ENCODE measurements at places on chromosomes 5 and 9.

GRCh38 chr5:150774145-150774544, 4.4 kb upstream of the SMIM3 start:
- DNase-seq, result peak; percentile 86

GRCh38 chr5:64507264-64507605, 1.4 kb downstream of the RGS7BP start:
- no peak for DNase-seq

DNA sequence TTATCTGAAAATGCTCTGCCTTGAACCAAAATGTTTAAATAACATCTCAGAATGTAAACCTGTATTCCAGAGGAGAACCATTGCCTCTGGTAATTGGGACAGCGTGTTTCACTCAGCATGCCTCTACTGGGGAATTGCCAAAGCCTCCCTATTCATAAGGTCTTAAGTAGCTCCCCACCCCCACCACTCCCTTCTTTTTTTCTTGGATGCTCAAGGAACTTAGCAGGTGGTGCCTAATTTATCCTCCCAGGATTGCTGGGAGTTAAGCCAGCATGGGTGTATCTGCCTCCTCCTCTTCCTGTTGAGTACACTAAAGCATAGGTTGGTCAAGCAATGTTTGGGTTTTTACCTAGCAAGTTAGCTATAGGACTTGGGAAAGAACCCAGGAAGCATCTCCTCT, 220.2 kb downstream of the DMAC1 start:
- no peak for DNase-seq

- no peak for DNase-seq
These were observed 16.7 kb downstream of the SLC25A25 start for GRCh38 chr9:128084746-128085145.

DNA sequence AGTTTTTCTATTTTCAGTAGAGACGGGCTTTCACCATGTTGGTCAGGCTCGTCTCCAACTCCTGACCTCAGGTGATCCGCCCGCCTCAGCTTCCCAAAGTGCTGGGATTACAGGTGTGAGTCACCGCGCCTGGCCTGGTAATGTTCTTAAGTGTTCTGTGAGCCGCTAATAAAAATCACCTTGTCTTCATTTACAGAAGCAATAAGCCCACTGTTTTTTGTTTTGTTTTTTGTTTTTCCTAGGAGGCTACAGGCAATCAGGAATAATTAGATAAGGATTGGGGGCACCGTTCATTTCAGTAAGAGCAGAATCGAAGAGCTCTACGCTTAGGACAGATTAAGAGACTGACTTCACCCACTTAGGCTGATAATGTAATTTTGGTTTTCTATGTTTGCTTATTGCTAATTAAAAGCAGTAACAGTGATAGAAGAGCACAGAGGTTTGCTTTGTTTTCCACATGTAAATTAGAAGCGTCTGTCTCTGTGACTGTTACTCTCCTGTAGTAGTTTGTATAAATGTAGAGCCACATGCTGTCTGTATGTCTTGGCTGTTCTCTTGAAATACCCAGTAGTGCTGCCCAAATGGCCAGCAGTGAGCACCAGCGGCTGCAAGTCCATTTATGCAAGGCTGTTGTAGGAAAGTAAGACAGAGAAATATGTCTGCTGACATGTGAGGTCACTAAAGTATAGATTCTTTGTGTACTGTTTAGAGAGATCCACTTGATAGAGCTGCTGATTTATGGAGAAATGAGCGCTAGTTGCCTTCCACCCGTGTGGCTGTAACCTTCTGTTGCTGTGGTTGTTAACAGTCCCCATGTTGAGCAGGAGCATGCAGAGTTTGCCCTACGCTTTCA, 30.5 kb downstream of the TRIO start:
- DNase-seq, result no peak

DNA sequence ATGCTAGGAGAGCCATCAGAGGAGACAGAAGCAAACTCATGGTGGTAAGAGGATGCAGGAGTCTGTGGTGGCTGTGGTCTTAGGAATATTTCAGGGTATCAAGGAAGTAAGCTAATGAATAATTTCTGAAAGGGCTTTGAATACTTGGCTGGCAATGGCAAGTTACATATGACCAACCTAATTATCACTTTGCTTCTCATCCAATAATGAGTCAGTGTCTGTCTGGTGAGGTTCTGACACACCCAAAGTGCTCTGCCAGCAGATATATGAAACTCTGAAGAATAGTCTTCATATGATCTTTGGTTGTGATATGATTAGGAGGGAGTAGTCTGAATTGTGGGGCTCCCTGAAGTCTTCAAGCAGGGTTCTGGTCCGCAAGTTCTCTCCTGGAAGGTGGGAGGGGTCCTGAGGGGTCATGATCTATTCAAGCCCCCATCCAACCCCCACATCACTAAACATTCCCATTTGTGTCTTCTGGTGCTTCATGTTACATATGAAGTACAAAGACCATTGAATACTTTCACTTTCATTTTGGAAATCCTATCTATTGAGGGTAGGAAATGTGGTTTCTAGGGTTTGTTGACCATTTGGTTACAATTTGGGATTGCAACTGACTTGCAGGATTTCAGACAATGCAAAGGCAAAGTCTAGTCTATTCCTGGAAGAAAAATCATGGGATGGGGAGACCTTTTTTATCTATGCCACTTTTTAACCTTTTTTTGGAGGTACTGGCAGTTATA, 199.9 kb upstream of the CDKN2B start:
- no peak for DNase-seq

DNA sequence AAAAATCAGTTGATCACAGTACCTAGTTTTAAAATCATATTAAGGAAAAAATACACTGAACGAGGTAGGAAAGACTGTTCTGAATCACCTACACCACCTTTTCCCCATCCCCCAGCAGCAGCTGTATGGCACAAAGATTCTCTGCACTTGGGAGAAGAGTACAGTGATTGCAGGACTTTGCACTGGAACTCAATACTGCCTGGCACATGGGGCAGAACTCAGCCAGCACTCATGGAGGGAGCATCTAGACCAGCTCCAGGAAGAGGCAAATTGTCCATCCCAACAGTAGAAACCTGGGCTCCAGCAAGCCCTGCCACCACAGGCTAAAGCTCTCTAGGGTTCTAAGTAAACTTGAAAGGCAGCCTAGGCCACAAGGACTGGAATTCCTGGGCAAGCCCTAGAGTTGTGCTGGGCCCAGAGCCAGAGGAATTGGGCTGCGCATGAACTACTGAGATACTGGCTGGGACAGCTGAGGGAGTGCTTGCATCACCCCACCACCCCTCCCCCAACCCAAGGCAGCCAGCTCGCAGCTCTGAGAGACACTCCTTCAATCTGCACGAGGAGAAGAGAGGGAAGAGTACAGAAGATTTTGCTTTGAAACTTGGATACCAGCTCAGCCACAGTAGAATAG, 654.4 kb upstream of the CDH6 start:
- DNase-seq, result peak; percentile 13

DNA sequence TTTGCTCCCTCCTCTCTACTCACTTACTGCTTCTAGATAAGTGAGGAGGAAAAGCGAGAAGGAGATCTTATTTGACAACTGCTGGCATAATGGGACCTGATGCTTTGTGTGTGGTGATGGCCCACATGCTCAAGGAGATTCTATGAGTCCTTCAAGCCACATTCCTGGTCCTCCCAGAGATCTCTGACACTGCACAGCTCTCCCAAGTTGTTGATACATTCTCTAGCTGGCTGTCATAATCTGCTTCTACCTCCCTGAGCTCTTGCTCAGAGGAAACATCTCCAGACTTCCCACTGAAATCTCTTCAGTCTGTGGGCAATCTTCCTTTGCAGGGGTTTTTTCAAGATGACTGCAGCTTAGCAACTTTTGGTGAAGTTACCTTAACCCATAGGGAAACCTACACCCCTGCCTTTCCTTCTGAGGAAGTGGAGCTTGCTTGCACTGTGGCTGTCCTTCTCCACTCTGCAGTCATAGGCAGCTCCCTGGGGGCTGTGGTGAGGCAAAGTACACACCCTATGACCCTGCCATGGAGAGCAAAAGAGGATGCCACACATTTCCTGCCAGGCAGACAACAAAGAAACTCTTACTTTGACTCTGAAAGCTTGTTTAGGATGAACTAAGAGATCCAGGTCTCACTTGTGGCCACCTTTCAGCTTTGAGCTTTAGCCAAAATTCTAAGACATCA, 163.8 kb downstream of the TMEM38B start:
- DNase-seq, result no peak

GRCh38 chr5:150661821-150662596, 958 bp downstream of the MYOZ3 start:
- no peak for DNase-seq

DNA sequence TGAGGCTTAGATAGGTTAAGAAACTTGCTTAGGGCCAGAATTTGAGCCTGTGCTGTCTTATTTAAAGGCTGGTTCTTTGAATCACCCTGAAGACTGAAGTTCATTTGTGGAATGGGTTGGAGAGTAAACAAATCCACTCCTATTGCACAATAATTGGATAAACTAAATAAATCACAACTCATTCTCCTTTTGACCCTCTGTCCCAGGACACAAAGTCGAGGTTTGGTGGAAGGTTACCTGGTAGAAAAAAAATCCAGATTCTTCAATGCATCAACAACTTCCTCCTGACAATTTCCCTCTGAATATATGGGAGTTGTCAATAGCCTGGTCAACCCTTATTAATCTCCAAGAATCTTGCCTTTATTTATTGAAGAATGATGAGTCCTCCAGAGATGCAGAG, 28.9 kb downstream of the TBC1D2 start:
- no peak for DNase-seq

DNA sequence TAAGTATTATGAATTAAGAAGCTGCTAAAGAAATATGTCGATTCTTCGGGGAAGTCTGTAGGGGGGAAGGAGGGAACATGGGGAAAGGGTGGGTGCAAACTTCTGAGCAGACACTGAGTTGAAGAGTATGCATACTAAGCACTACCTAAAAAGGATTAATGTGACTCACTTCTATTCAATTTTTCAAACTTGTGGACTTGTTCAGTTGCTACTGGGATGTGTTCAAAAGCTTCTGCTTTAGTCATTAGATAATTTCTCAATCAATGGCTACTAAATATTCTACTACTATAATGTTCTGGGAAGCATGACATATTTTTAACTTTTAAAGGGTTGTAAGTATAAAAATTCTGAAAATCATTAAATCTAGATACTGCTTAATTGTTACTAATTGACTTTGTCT, 109.7 kb upstream of the FER start:
- DNase-seq, result no peak

- peak; percentile 96 for DNase-seq
These were observed 65.0 kb downstream of the PKD2L2 start for GRCh38 chr5:137954131-137954879.

DNA sequence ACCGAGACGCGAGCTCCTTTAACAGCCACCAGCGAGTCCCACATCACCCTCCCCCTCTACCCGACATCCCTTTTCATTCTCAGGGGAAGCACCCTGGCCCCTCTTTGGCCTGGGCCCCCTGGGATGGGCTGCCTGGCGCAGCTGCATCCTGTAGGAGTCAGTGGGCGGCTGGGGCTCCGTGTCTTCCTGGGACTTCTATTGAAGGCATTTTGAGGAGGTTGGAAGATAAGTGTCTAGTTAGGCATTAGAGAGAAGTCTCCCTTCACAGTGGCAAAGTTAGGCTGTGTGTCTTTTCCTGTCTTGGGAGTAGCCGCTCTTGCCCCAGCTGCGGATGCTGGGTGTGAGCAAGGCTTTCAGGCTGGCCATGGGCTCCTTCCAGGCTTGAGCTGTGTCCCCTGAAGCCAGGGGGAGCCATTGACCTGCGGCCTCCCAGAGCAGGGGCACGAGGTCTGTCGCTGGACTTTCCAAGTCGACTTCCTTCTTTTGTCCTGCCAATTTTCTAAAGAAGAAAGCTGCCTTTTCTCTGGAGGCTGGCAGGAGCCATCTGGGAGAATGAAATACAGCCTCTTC, 18.6 kb upstream of the NKD2 start:
- DNase-seq, result peak; percentile 57

DNA sequence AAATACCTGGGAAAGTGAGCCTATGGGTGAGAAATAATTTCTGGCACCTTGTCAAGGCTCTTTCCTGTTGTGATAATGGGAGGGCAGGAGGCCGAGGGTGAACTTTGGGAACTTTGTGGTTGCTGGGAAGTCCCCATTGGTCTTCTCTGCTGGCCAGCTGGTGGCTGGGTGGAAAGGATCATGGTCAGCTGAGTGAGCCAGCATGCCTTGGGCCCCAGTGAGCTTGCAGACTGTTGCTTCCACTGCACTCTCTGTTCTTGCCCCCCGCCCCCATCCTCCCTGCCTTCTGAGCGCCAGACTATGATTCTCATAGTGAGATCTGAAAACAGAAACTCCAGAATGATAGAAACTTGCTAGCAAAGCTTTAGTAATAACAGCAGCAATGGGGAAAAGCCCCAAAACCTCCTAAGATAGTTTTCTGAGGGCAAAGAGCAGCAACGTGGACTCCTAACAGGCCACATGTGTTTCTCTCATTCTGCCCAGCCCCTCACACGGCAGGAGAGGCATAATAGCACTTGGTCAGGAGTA, 139.2 kb upstream of the SMARCA2 start:
- DNase-seq, result no peak

DNA sequence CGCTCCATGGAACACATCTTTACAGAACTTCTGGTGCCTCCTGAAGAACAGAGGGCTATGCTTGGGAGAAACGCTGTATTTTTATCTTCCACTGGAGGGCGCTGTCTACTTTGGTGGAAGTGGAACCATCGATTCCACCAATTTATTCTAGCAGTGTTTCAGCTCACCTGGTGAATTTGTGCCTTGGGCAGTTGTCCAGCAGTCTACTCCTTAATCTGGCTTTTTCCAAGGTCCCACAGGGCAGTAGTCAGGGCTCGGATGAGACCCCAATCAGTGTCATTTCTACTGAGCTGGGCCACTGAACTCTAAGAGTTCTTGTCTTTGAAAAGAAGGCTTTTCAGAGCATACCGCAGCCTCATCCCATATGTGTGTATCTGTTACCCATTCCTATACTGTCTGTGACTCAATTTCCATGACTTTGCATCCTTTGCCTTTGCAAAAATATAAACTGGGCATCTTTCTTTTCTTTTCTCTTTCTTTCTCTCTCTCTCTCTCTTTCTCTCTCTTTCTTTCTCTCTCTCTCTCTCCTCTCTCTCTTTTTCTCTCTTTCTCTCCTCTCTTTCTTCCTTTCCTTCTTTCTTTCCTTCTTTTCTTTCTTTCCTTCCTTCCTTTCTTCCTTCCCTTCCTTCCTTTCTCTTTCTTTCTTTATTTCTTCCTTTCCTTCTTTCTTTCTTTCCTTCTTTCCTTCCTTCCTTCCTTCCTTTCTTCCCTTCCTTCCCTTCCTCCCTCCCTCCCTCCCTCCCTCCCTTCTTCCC, 138.4 kb upstream of the ZNF618 start:
- peak; percentile 81 for DNase-seq

GRCh38 chr9:38293022-38293421, 99.5 kb upstream of the ALDH1B1 start:
- DNase-seq, result no peak

DNA sequence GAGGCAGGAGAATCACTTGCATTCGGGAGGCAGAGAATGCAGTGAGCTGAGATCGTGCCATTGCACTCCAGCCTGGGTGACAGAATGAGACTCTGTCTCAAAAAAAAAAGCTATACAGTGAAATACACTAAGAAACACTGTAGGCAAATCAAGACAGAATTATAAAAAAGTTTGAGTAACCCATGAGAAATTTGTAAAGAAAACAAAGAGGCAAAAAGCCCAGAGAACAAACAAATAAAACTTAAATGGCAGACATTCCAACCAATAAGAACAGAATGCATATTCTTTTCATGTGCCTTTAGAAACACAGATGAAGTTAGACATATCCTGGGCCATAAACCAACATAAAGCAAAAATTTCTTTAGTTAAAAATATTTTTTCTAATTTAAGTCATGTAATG, 30.6 kb downstream of the ZNF169 start:
- no peak for DNase-seq

Data from cardiac muscle cell (in vitro differentiated cells and primary cell).